ENCODE measurements at places on chromosomes 3 and 15.

- H3K36me3 ChIP-seq: peaks cover 19% of the 10 kb centered on the region
- peaks cover 52% of the 10 kb centered on the region for H3K4me1 ChIP-seq
- no peaks in the 10 kb centered on the region for H3K27me3 ChIP-seq
- H3K4me3 ChIP-seq: peak overlapping the region; percentile 74
- peak overlapping the region; percentile 92 for H3K27ac ChIP-seq
- peak; percentile 88 for DNase-seq
Observed at GRCh38 chr3:53162672-53163443, 1.8 kb downstream of the PRKCD start.

DNA sequence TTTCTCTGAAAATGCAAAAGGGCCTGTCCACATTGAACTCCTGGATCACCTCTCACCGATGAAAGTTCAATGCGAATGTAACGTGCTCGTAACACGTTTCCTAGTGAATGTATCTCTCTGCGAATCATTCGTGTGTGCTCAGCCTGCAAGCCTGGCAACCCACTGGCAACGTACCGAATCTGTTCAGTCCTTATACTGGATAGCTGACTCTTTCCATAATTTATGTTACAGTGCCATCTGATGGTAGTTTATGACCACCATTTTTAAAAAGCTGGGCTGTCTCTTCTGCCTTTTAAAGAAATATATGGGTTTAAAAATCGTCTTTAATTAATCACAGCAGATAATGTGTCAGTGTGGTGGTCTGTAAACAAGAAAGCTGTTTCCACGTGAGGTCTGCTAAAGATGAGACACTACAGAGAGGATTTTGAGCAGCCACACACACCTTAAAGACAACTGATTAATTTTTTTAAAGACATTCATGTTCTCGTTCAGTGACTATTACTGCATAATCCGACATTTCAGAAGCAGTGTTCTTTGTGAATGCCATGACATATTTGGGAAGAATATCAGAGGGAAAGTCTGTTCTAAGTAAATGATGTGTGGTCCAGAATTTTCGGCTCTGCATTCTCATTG is 69.4 kb upstream of the FOXP1 start:
- no peak for DNase-seq
- H3K36me3 ChIP-seq: no peaks in the 10 kb centered on the region
- no peaks in the 10 kb centered on the region for H3K27me3 ChIP-seq
- no peaks in the 10 kb centered on the region for H3K4me1 ChIP-seq

- H3K4me3 ChIP-seq: no peak overlapping the region
- no peaks in the 10 kb centered on the region for H3K36me3 ChIP-seq
- H3K27me3 ChIP-seq: no peaks in the 10 kb centered on the region
- no peaks in the 10 kb centered on the region for H3K4me1 ChIP-seq
Observed at GRCh38 chr3:23574822-23575315, 230.9 kb upstream of the UBE2E1 start.

DNA sequence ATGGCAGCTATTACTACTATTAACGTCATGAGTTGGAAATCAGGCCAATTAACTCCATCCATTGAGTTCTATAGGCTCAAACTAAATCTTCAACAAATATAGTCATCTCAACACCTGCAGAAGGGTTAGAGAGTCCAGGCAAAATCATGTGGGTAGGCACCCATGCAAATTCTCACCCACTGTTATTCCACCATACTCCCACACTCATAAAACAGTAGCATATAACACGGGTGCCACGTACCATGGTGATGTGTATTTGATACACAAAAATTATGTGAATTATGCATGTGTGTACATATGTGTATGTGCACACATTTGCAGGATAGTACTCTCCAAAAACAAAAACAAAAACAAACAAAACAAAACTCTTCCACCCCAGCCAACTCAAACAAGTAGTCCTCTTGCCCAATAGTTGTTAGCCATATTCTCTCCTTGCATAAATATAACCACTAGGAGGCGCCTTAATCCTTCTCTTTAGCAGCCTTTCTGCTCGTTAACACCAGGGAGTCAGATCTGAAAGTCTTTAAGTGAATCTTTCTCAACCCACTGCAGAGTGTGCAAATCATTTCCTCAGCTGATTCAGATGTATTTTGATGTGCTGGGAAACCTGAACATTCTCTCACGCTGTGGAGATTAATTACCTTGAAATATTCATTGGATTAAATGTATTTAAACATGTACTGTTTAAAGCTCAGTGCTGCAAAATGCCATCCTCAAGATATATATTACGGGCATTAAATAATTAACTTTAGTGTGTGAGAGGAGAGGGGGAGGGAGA is 38.0 kb upstream of the COPB2 start:
- peaks cover 10% of the 10 kb centered on the region for H3K4me1 ChIP-seq
- H3K36me3 ChIP-seq: no peaks in the 10 kb centered on the region
- H3K4me3 ChIP-seq: no peak overlapping the region
- H3K27ac ChIP-seq: no peak overlapping the region

GRCh38 chr15:65404186-65404872 is 18.4 kb downstream of the IGDCC4 start:
- H3K36me3 ChIP-seq: no peaks in the 10 kb centered on the region
- H3K27me3 ChIP-seq: no peaks in the 10 kb centered on the region
- DNase-seq: no peak
- H3K4me3 ChIP-seq: no peak overlapping the region
- peaks cover 17% of the 10 kb centered on the region for H3K4me1 ChIP-seq

DNA sequence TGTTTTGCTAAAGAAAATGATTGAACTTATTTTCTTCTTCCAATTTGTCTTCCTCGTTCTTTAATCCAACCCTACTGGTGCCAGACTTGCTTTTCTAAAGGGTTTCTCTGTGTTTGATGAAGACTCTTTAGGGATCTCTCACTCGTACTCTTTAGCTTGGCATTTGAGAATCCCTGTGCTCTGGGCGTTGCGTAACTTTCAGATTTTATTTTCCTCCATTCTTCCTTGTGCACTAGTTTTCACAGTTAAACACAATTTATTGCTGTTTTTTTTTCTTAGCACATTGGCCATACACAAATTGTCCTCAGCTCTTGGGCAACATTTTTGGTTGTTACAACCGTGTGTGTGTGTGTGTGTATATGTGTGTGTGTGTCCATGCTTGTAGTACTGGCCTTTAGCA is 95.8 kb upstream of the ADAMTSL3 start:
- no peaks in the 10 kb centered on the region for H3K4me1 ChIP-seq
- DNase-seq: no peak

DNA sequence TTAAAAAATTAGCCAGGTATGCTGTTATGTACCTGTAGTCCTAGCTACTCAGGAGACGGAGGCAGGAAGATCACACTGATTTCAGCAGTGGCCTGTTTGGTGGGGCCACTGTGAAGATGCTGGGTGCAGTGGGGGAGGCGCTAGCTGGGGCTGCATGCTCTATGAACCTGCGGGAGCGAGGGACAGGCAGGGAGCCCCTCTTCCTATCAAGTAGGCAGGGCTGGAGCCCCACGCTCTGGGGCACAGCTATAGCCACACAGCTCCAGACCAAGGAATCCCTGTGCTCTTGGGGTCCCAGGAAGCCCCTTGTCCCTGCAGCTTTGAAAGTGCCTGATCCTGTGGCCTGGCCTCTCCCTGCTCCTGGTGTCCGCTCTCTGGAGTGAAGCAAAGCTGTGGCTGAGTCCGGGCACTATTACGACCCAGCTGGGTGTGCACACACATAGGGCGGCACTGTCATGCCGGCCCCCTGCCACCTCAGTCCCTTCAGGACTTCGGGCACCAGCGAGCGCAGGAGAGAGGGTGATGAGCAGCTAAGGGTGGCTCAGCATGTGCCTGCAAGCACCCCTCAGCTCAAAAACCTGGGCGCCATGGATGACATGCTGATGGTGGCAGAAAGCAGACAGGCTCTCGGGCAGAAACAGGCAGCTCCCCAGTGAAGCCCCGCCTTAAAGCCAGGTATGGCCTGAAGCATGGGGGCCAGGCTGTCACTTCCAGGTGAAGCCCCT is 262.6 kb downstream of the TBC1D5 start:
- no peak overlapping the region for H3K27ac ChIP-seq
- H3K36me3 ChIP-seq: no peaks in the 10 kb centered on the region
- no peaks in the 10 kb centered on the region for H3K4me1 ChIP-seq
- no peak overlapping the region for H3K4me3 ChIP-seq
- no peaks in the 10 kb centered on the region for H3K27me3 ChIP-seq

DNA sequence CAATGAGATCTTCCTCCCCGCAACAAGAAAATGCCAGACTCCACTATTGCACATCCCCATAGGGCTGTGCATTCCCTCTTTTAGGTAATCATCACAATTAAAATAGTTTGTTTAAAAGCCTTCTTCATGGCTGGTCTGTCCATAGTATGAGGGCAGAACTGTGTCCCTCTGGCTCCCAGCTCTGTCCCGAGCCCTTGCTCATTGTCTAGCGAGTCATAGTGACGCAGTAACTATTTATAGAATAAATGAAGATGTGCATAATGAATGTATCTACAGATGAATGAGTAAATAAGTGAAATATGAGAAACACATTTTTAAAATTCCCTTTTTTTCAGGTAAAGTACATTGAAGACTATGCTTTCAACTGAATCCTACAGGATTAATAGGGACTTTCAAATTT is 128.4 kb upstream of the TMC3 start:
- no peaks in the 10 kb centered on the region for H3K27me3 ChIP-seq
- H3K27ac ChIP-seq: no peak overlapping the region
- no peaks in the 10 kb centered on the region for H3K4me1 ChIP-seq
- no peak for DNase-seq

- no peaks in the 10 kb centered on the region for H3K27me3 ChIP-seq
- H3K27ac ChIP-seq: peak overlapping the region; percentile 55
- H3K4me1 ChIP-seq: peaks cover 26% of the 10 kb centered on the region
- DNase-seq: no peak
Observed at GRCh38 chr3:114308377-114308776, 14.5 kb downstream of the TIGIT start.

DNA sequence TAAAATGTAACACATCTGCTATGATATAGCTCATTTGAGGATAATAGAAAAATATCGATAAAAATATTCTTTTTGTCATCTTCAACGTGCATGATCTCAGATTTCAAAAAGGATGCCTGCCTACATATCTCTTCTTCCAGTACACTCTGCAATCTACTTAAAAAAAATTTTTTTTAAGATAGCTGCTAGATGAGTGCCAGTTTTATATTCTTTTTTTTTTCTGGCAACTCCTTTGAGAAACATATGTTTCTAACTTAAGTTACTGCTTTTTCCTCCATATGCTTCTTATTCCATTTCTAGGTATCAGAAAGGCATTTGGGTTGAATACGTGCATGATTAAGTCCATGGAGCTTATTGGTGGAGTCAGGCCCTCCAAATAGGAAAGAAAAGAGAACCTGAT is 160.4 kb downstream of the PPM1L start:
- no peak overlapping the region for H3K27ac ChIP-seq
- no peaks in the 10 kb centered on the region for H3K36me3 ChIP-seq
- DNase-seq: no peak
- H3K4me1 ChIP-seq: no peaks in the 10 kb centered on the region
- no peak overlapping the region for H3K4me3 ChIP-seq

DNA sequence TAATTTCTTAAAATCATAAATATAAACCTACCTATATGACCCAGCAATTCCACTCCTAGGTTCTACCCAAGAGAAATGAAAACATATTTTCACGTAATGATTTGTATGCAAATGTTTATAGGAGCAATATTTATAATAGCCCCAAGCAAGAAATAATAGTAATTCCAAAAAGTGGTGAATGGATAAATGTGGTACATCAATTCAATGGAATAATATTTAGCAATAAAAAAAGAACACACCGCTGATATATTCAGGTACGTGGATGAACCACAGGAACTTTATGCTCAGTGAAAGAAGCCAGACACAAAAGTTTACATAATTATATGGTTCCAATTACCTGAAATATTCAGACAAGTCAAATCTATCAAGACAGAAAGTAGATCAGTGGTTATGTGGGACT is 49.9 kb downstream of the ACAD9 start:
- peaks cover 5% of the 10 kb centered on the region for H3K27me3 ChIP-seq
- no peak overlapping the region for H3K27ac ChIP-seq
- no peaks in the 10 kb centered on the region for H3K4me1 ChIP-seq
- no peak for DNase-seq

- no peak for DNase-seq
- H3K4me1 ChIP-seq: no peaks in the 10 kb centered on the region
- peaks cover 99% of the 10 kb centered on the region for H3K36me3 ChIP-seq
Observed at GRCh38 chr3:128895843-128896697, 16.6 kb downstream of the ACAD9 start.

DNA sequence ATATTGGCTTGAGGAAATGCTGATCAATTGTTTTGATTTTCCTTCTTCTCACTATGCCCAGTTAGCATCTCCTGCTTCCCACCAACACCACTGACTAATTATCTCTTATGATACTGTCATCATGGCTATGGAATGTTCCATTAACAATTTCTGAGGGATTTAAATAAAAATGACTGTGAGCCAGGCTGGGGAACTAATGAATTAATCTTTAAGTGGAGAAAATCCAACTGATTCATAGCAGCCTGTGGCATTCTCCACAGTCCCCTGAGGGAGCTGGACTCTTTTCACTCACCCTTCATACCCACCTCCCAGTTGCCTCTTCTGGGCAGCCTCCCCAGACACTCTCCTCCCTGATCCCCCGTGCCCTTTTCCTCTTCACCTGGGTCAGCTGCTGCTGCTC is 353.6 kb downstream of the CLSTN2 start:
- no peak overlapping the region for H3K4me3 ChIP-seq
- no peaks in the 10 kb centered on the region for H3K4me1 ChIP-seq
- no peak overlapping the region for H3K27ac ChIP-seq
- DNase-seq: no peak
- no peaks in the 10 kb centered on the region for H3K36me3 ChIP-seq
- peaks cover 4% of the 10 kb centered on the region for H3K27me3 ChIP-seq

GRCh38 chr3:58052373-58053273 is 44.4 kb downstream of the FLNB start:
- DNase-seq: no peak
- peak overlapping the region; percentile 31 for H3K27ac ChIP-seq
- no peak overlapping the region for H3K4me3 ChIP-seq
- H3K27me3 ChIP-seq: no peaks in the 10 kb centered on the region

GRCh38 chr3:18526667-18527066 is 101.5 kb upstream of the SATB1 start:
- DNase-seq: no peak
- no peaks in the 10 kb centered on the region for H3K36me3 ChIP-seq
- no peak overlapping the region for H3K4me3 ChIP-seq

DNA sequence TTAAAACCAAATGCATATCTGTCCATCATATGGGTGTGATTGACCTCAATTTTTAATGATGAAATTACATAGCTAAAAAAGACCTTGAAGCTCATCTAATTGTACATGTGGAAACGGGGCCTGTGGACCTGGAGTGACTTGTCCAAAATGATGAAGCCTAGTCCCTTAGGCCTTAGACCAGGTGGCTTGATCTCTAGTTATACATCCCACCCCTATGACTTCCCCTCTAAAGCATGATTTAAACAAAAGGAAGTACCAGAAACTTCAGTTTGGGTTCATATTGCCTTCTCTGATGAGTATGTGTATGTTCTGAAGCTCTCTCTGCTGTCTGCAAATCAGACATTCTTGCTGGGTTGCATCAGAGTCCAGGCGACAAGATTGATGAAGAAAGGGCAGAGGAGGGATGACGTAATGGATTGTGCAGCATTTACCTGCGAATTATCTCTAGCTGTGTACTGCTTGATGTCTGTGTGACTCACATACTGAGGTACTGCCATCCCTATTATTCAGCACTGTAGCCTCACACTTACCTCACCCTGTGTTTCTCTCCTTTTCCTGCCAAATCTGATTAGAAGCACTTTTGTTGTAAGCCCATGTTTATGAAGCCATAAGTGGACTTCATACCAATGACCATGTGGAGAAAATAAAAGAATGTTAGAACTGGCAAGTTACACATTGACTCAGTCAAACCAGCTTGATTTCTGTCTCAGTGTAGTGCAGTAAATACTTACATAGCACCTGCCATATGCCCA is 111.5 kb downstream of the FILIP1L start:
- no peak for DNase-seq
- no peaks in the 10 kb centered on the region for H3K27me3 ChIP-seq
- no peaks in the 10 kb centered on the region for H3K36me3 ChIP-seq

All from spleen (tissue), 13 donors.